ENCODE measurements at places on chromosomes 13 and 19.

- DNase-seq = no peak
These were observed at the start of gene GSX1 for GRCh38 chr13:27792393-27793218. GSX1 (plus strand) TSS chr13:27792483; CDS start chr13:27792691, 208 bp downstream.

DNA sequence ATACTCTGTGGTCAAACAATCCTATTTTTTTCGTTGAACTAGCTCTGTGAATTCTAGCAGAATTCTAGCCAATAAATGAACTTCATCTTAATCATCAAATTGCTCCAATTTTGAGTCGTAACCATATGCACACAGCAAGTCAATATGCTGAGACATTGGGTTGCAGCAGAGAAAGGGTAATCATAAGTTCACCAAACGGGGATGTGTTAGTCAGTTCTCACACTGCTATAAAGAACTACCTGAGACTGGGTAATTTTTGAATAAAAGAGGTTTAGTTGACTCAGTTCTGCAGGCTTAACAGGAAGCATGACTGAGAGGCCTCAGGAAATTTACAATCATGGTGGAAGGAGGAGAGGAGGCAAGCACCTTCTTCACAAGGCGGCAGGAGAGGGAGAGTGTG, 67.7 kb upstream of the ABCC4 start:
- DNase-seq = no peak

GRCh38 chr19:15419413-15420025, 731 bp upstream of the AKAP8L start:
- no peak for DNase-seq

GRCh38 chr19:34313188-34313587, 51.8 kb upstream of the GPI start:
- DNase-seq = peak; percentile 40

DNA sequence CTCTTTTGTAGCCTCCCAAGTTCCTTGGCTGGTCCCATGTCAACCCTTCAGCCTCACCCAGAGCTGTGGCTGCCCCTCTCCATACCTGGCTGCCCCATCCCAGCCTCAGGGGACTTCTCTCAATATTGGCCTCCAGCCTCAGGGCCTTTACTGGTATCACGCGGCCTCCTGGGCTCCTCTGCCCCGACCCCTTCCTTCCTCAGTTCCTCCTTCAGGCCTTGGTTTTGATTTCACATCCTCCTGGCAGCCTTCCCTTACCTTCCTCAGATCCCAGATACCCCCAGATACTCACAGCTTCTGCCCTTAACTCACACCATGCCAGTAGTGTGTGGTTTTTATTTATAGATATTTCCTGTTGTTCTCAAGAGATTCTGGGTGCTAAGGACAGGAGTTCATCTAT, 12.8 kb upstream of the SCN1B start:
- no peak for DNase-seq

- DNase-seq = no peak
These were observed 2.9 kb downstream of the RASIP1 start for GRCh38 chr19:48737360-48737998.
